ENCODE measurements at places on chromosomes 7 and 10. TPM values are rescaled to one million over a fixed set of nuclear protein-coding genes. Genes with fewer than 3 reads are reported as not detected.
A peak's percentile ranks its signal among the peaks of the same experiment; 100 is the strongest.

GRCh38 chr7:2732959-2733584, 45.1 kb downstream of the AMZ1 start:
- DNase-seq = peak; percentile 14

DNA sequence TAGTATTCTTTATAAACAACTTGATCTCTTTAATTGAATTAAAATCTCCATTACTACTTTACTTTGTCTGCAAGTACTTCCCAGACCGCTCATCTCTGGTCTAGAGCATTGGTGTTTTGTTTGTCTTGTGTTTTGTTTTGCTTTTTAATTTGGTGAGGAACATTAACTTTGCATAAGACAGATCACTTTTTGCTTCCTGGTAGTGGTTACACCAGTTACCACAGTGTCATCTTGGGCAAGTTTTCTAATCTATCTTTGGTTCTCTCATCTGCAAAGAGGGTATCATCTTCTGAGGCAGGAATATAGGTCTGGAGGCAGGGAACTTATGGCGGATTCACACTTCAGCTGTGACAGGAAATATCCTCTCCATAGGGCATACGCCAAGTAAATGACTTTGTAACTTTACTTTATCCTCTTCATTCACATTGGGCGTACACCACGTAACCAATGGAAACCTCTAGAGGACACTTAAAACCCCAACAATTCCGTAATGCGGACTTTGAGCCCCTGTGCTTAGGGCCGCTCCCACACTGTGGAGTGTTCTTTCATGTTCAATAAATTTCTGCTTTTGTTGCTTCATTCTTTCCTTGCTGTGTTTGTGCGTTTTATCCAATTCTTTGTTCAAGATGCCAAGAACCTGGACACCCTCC, 83.2 kb upstream of the JAZF1 start:
- no peak for DNase-seq

DNA sequence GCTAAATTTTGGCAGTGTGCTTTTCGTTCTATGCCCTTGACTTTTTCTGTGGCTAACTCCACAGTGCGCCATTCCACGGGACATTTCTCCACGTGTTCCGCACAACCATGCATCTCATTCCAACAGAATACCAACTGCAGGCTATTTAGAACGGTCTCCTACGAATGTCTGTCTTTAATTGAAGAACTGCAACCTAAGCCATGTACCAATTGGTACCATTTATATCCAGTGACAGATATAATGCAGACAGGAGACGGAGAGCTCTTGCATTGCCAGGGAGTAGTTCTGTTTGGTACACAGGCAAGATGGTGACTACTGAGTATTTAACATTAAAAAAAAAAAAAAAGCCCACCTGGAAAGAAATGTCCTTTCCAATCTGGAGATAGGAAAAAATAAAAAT, 9.1 kb downstream of the SFMBT2 start:
- no peak for DNase-seq

Gene PAPOLB
- not detected for total RNA-seq

GRCh38 chr10:91389636-91390512, 20.3 kb upstream of the HECTD2 start:
- no peak for DNase-seq

- no peak for DNase-seq
These were observed 109.8 kb upstream of the NOBOX start for GRCh38 chr7:144513334-144513733.

DNA sequence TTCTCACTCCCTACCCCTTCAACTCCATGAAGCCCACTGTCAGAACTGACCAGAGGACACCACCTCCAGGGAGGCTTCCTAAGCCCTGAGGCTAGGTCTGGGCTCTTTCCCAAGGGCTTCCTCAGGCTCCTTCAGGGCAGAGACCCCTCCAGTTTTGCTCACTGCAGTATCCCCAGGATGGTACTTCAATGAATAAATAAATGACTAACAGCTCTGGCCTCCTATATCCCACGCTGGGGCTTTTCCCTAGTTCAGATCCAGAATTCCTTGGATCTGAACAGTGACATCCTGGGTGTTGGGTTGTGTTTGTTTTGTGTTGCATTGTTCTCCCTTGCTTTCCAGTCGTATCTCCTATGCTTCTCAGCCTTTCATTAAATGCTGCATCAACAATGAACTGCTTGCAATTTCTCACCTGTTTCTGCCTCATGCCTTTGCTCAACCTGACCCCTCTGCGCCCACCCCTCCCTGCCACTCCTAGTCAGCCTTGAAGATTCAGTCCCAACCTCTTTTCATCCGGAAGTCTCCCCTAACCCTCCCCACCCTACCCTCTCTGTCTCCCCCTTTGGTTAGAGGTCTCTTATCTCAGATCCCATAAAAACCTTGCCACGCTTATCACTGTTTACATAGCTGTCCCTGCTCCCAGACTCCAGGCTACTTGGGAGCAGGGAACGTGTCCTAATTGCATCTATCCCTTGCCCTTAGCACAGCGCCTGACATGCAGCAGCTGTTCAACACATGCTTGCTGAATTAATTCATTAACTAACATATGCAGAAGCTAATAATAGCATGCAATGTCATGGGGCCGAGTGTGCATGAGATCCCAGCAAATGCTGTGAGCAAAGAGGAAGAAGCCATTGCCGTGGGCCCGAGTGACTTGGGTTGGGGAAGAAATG, 41.7 kb downstream of the PPP1R3C start:
- DNase-seq = no peak

Gene USP6NL
- total RNA-seq = 9.0 TPM

DNA sequence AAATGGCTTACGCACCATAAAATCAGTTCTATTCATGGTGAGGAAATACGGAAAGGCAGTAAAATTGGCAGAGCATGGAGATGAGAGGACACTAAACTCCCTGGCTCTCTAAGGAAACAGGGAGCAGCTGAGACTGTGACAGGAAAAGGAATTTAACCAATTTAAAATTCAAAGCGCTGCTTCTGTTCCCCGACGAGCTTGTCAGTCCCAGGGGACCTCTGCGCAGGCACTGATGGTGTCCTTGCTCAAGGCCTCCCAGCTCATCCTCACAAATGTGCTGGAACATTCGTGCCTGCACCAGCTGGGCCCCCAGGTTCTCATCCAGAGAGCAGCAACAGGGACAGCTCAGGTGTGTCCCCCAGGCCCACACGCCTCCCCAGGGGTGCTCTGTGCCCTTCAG, 101.4 kb downstream of the MAD1L1 start:
- DNase-seq = no peak

GRCh38 chr10:63253040-63253439, 119.9 kb downstream of the NRBF2 start:
- DNase-seq = no peak

- DNase-seq = no peak
These were observed 268.8 kb upstream of the LRGUK start for GRCh38 chr7:133858311-133858710.

DNA sequence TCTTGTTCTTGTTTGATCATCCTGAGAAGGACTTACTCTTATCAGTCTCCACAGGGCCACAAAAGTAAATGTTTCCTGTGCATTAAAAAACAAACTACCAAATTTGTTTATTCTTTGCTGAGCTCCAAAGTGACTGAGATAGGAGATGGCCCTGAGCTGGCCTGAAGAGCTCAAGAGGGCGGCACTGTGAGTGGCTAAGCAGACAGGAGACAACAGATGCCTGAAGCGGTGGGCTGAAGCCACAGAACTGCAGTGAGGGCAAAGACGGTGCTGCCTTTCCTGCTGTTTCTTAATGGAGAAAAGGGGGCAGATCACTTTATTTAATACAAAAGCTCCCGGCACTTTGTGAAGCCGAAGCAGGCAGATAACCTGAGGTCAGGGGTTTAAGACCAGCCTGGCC, 379.6 kb downstream of the ARL4A start:
- no peak for DNase-seq

Gene EPHA1
- 39.6 TPM for total RNA-seq

DNA sequence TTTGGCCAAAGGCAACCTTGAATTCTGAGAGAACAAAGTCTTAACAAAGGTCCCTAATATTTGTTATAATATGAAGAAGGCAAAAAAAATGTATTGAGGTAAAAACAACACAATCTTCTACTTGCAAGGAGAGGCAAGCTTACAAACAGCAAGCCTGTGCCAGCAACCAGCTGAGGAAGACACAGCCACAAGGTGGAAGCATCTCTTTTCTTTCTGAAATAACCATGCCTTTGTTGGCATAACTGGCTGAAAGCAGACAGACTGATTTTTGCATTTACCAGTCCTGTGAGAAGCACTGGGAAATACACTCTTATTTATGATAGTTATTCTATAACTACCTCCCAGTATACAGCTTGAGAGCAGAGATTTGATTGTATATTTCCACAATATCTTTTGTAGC, 292.0 kb downstream of the PHTF2 start:
- no peak for DNase-seq

Gene UNC5B
- 1.8 TPM for total RNA-seq

DNA sequence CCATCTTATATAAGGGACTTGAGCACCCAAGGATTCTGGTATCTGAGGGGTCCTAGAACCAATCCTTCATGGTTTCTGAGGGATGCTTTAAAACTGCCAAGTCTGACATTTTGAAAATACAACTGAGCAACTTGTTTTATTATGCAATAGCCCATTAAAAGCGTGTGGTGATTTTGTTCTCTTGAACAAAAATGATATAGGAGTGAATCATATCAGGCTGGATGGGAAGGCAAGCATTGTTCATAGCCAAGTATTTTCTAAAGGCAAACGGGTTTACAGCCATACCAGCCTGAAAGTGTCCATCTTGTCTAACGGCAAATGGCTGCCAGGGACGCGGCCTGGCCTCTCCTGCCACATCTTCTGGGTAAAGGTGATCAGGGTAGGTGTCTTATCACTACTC, 23.4 kb downstream of the RPP38 start:
- DNase-seq = no peak

Gene KIAA1217
- 26.7 TPM for total RNA-seq

- no peak for DNase-seq
These were observed 919 bp upstream of the RHOBTB1 start for GRCh38 chr10:60944910-60945297.

Gene FAM180A
- 4.8 TPM for total RNA-seq

- DNase-seq = peak; percentile 48
These were observed 39.5 kb downstream of the RSU1 start for GRCh38 chr10:16777473-16778370.

Gene VSIR
- 7.0 TPM for total RNA-seq

Data from left lobe of liver (tissue), 2 donors.